ENCODE measurements at places on chromosomes 2 and 18.

- peak; percentile 25 for DNase-seq
These were observed 2.2 kb downstream of the ABCG8 start for GRCh38 chr2:43840965-43841364.

DNA sequence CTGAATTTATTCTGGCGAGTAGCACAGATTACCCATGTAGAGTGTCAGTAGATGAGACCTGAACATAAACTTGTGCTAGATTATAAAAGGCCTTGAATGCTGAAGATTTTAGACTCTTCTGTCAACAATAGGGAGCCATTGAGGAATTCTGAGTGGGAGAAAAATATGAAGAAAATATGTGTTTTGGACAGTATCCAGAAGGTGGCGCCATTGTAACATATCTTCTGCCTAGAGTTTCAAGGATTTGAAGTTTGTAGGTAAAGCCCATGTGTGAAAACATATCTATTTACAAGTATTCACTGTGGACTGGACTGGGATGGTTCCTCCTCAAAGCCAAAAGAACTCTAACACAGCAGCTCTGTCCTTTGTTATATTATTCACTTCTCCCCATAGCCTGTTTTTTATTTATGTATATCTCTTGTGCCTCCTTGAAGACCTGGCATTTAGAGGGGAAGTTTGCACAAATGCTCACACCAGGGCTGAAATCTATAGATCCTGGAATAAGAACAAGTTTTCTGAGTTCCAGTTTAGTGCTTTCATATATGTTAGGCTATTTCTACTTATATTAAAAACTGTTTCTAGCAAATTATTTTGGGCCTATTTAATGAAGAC, 124.9 kb downstream of the RDH14 start:
- peak; percentile 86 for DNase-seq

DNA sequence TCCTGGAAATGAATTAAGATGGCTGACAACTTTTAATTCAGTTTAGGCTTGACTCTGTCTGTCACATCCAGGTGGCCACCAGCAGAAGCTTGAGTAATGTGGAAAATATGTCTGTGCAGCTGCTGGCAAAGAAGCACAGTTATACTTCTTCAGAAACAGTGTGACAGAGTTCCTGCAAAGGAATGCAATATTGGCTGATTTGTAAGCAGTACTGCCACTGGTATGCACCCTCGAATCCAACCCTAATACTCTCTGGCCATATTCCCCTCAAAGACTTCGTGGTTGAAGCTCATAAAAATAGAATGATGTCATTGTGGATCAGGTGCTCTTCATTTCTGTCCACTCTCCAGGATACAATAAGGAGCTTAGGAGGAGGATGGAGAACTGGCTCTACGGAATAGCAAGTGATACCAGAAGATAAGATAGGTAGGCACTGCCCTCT, 86.2 kb downstream of the METTL8 start:
- DNase-seq, result peak; percentile 74

- no peak for DNase-seq
These were observed 4.6 kb downstream of the B3GNT7 start for GRCh38 chr2:231399853-231400680.

GRCh38 chr2:120028795-120029194, 15.9 kb downstream of the EPB41L5 start:
- no peak for DNase-seq

DNA sequence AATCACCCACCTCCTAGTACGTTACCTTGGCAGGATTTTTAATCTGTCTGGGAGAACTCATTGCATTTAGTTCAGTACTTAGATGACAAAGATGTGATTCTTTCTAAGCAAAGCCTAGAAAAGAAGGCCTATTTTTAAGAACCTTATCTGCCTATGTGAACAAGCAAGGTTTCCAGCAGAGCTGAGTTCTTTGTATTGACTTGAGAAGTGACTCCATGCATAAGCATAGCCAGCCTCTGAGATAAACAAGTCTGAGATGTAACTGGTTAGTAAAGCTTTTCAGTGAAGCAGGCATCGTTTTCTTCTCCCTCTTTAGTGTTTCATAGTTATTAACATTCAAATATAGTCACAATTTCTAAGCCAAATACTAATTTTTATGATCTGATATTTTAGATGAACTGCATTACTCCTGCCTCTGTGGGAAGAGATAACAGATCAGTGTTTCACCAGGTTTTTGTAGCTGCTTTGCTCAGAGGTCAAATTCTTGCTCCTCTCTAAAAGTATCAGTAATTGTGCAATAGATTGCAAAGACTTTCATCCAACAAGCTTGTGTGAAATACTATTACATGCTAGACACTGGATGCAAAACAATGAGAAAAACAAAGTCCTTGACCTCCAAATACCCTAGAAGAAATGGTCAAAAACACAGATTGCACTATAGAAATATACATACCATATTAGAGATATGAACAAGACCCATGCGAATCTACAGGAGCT, 107.8 kb downstream of the MBD2 start:
- DNase-seq, result peak; percentile 43
